ENCODE measurements at places on chromosomes 12 and 14. TPM values are rescaled to one million over a fixed set of nuclear protein-coding genes. Genes with fewer than 3 reads are reported as not detected.

GRCh38 chr14:59320361-59320760 lies 131.9 kb downstream of the DAAM1 start:
- no peak for DNase-seq

DNA sequence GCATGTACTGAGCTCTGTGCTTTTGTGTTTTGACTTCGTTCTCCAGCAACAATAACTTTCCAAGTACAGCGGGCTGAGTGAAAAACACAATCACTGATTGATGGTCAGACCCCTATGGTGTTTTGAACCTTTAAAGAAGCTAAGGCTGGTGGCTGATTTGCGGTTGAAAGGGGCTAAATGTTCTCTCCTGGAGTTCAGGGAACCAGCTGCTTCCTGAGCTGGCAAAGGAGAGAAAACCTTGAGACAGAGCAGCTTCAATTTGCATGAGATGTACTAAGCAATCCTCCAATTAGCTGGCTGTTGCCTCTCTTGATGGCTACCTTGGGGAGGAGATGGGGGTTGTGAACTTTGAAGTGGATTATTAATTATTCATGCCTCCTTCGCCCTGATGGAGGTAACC lies 546.7 kb upstream of the SEL1L start:
- no peak for DNase-seq

GRCh38 chr12:89889062-89889461 lies 180.4 kb upstream of the ATP2B1 start:
- no peak for DNase-seq

ESPL1 gene
- polyA plus RNA-seq = 18.9 TPM

DNA sequence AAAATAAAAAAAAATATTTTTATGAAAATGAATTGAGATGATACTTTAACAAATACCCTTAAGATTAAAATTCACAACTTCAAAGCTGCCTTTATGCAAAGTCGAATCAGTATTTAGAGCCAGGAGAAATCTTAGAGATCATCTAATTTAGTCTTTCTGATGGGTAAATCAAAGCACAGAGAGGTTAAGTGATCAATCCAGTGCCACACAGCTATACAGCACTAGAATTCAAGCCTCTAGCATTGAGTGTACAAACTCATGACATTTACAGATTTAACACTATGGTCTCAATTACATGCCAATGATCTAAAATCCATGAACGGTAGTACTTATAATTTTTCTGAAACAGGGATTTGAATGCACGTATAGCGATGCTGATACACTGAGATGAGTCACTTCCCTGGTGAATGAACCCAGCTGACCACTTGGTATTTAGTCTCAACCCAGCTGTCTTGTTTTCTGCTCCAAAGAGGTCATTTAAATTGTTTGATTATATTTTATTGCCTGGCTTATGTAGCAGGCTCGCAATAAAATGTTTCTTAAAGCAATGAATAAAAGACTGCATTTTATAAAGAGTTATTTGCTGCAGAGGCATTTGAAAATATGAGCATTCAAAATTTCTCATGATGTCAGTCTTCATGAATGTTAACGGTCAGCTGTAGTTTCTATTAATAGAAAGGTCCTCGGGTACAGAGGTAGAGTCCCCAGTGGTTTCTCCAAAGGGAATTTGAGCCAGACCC lies 152.4 kb upstream of the PRICKLE1 start:
- no peak for DNase-seq

DNA sequence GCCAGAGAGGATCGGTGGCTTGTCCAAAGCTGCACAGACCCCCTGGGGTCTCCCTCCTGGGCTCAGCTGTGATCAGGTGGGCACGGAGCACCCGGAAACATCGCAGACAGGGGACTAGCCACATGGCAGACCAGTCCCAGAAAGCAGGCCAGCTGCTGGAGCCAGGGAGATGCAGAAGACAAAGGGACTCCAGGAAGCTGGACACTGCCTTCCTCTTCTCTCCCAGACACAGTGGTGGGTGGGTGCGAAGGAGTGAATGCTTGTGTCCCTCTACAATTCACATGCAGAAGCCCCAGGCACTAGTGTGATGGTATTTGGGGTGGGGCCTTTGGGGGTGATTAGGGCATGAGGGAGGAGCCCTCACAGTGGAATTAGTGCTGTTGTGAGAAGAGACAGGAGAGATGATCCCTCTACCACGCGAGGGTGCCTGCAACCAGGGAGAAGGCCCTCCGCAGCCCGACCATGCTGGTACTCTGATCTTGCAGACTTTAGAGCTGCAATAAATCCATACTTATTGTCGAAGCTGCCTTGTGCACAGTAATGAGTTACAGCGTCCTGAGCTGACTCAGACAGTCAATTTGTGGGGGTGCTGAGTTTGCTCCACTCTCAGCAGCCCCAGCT lies 95.2 kb downstream of the CALM1 start:
- DNase-seq = no peak

DNA sequence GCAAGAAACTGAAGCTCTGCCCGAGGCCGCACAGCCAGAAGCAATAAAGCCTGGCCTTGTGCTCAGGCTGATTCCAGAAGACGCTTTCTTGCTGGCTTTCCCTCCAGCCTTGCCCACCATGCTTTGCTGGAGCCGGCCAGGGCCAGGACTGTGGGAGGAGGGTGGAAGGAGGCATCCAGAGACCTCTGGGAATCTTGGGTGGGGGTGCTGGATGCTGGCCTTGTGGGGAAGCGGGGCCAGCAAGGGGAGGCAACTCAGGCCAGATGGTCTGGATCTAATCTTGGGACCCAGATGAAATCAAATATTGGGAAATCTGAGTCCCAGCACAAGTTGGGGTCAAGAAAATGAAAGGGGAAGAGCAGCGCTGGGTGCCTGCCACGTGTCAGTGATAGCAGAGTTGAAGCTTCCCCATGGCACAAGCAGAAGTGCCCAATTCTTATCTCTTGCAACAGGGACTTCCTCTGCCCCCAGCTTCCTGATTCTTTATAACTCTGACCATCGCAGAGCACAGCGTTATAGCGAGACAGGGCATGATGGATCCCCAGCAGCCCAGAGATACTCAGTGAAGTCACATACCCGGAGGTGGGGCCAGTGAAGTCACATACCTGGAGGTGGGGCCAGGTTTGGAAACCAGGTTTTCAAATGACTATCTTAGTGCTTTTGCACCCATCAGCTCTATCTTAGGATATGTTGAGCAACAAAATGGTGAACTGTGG lies 6.4 kb upstream of the RABGGTA start:
- DNase-seq = no peak
